Ascending aorta (tissue), 2 donors: ENCODE measurements at places on chromosomes 3 and 15. TPM values are rescaled to one million over a fixed set of nuclear protein-coding genes. Genes with fewer than 3 reads are reported as not detected.

DNA sequence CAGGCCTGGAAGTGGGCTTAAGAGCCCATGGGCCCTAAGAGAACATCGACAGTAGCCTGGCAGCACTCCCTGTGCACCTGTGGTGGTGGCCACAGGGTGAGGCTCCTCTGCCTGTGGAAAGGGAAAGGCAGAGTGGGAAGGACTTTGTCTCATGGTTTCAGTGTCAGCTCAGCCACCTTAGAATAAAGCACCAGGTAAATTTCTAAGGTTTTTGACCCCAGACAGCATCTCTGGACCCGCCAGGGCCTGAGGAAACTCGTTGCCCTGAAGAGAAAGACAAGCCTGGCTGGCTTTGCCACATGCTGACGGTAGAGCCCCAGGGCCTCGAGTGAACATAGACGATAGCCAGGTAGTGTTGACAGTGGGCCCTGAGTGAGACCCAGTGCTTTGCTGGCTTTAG, 22.1 kb downstream of the GOLGA6A start:
- H3K27me3 ChIP-seq: no peaks in the 10 kb centered on the region
- H3K4me3 ChIP-seq: no peak overlapping the region
- H3K4me1 ChIP-seq: no peaks in the 10 kb centered on the region
- no peaks in the 10 kb centered on the region for H3K36me3 ChIP-seq
- H3K27ac ChIP-seq: no peak overlapping the region

DNA sequence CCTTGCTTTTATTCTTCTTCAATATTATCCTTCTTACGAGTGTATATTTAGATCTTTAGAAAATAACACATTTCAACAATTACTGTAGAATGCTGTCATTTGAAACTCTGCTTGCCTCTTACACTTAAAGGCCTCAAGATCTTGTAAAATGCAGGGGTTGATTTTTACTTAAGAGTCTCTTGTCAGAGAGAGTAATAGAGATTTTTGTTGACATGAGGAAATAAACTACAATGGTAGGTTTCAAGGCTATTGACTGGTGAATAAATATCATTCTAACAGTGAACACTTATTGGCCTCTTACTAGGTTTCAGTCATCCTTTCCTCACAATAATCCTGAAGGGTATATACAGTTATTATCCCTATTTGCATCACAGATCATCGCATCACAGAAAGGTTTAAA, 344.6 kb downstream of the GBE1 start:
- H3K27ac ChIP-seq: no peak overlapping the region
- no peak overlapping the region for H3K4me3 ChIP-seq
- no peaks in the 10 kb centered on the region for H3K36me3 ChIP-seq

DAPK2 gene
- 2.4 TPM for total RNA-seq

GRCh38 chr3:189869165-189869564, 238.0 kb downstream of the TP63 start:
- H3K36me3 ChIP-seq: no peaks in the 10 kb centered on the region
- H3K4me1 ChIP-seq: no peaks in the 10 kb centered on the region
- H3K4me3 ChIP-seq: no peak overlapping the region
- no peak for DNase-seq

UBP1 gene
- total RNA-seq: 55.8 TPM

- no peaks in the 10 kb centered on the region for H3K27me3 ChIP-seq
- H3K27ac ChIP-seq: peak overlapping the region; percentile 83
- DNase-seq: no peak
- H3K36me3 ChIP-seq: no peaks in the 10 kb centered on the region
- H3K4me3 ChIP-seq: peak overlapping the region; percentile 61
These were observed 39.5 kb upstream of the MGA start for GRCh38 chr15:41620536-41621199.

- H3K36me3 ChIP-seq: no peaks in the 10 kb centered on the region
- H3K27me3 ChIP-seq: no peaks in the 10 kb centered on the region
- peak; percentile 96 for DNase-seq
- peak overlapping the region; percentile 97 for H3K27ac ChIP-seq
- H3K4me1 ChIP-seq: peaks cover 2% of the 10 kb centered on the region
- H3K4me3 ChIP-seq: peak overlapping the region; percentile 77
These were observed 4.0 kb upstream of the SIN3A start for GRCh38 chr15:75455424-75455981.

GRCh38 chr3:5011555-5012256, 32.5 kb downstream of the BHLHE40 start:
- no peaks in the 10 kb centered on the region for H3K36me3 ChIP-seq
- H3K27me3 ChIP-seq: no peaks in the 10 kb centered on the region
- no peaks in the 10 kb centered on the region for H3K4me1 ChIP-seq
- H3K27ac ChIP-seq: no peak overlapping the region

GRCh38 chr15:100596792-100597191, 5.2 kb downstream of the LINS1 start:
- no peak overlapping the region for H3K27ac ChIP-seq
- no peak overlapping the region for H3K4me3 ChIP-seq
- H3K27me3 ChIP-seq: no peaks in the 10 kb centered on the region
- H3K36me3 ChIP-seq: no peaks in the 10 kb centered on the region

- no peak overlapping the region for H3K4me3 ChIP-seq
- H3K27ac ChIP-seq: no peak overlapping the region
- H3K4me1 ChIP-seq: no peaks in the 10 kb centered on the region
These were observed 14.6 kb upstream of the PPP2R3A start for GRCh38 chr3:135950941-135951340.

GRCh38 chr15:49650676-49651075, 29.8 kb downstream of the DTWD1 start:
- H3K36me3 ChIP-seq: no peaks in the 10 kb centered on the region
- no peak for DNase-seq
- H3K4me3 ChIP-seq: no peak overlapping the region
- no peak overlapping the region for H3K27ac ChIP-seq
- H3K4me1 ChIP-seq: peaks cover 7% of the 10 kb centered on the region
- H3K27me3 ChIP-seq: no peaks in the 10 kb centered on the region

PRSS50 gene
- not detected for total RNA-seq

DNA sequence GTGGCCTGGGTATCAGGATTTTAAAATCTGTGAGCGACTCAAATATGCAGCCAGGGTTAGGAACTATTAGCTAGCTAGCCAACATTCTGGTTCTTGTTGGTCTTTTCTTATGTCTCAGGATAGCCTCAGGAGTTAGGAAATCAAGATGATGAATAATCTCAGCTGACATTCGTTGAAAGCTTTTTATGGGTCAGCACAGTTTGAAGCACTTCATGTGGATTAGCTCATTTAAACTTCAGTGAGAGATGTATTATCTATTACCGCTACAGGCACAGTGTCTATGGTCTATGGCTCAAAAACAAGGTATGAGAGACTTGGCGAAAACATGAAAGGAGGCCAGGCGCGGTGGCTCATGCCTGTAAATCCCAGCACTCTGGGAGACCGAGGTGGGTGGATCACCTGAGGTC, 187.5 kb upstream of the THRB start:
- no peak for DNase-seq
- no peaks in the 10 kb centered on the region for H3K36me3 ChIP-seq
- no peak overlapping the region for H3K4me3 ChIP-seq
- H3K27ac ChIP-seq: peak overlapping the region; percentile 17
- H3K27me3 ChIP-seq: no peaks in the 10 kb centered on the region

DNA sequence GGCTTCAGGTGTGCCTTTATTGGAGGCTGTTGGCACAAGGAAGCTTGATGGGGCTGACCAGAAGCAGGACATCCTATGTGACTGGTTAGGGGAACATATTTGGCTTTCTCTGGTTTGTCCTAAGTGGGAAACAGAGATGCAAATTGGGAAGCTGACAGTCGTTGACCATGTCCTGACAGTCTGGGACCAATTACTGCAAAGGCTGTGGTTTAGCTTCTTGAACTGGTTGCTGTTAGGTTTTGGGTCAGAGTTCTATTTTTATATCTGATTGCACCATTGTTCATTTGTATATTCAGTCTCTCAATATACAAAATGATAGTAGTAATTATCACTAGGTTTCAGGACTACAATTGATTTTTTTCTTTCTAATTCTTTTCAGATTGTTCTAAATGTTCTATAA, 36.8 kb downstream of the SNTN start:
- no peak overlapping the region for H3K27ac ChIP-seq
- no peak overlapping the region for H3K4me3 ChIP-seq
- H3K4me1 ChIP-seq: no peaks in the 10 kb centered on the region
- no peaks in the 10 kb centered on the region for H3K27me3 ChIP-seq
- no peaks in the 10 kb centered on the region for H3K36me3 ChIP-seq

- no peaks in the 10 kb centered on the region for H3K27me3 ChIP-seq
- H3K4me1 ChIP-seq: no peaks in the 10 kb centered on the region
- H3K4me3 ChIP-seq: no peak overlapping the region
- DNase-seq: no peak
- H3K27ac ChIP-seq: no peak overlapping the region
- H3K36me3 ChIP-seq: no peaks in the 10 kb centered on the region
These were observed 198.2 kb downstream of the SSR3 start for GRCh38 chr3:156356537-156357363.

- H3K27ac ChIP-seq: no peak overlapping the region
- peaks cover 29% of the 10 kb centered on the region for H3K36me3 ChIP-seq
- H3K4me1 ChIP-seq: no peaks in the 10 kb centered on the region
- H3K4me3 ChIP-seq: no peak overlapping the region
- DNase-seq: no peak
- no peaks in the 10 kb centered on the region for H3K27me3 ChIP-seq
These were observed 11.6 kb upstream of the HGD start for GRCh38 chr3:120693439-120694171.

GRCh38 chr15:35448294-35448693, 97.7 kb downstream of the DPH6 start:
- no peaks in the 10 kb centered on the region for H3K27me3 ChIP-seq
- H3K36me3 ChIP-seq: no peaks in the 10 kb centered on the region
- H3K4me1 ChIP-seq: no peaks in the 10 kb centered on the region
- no peak overlapping the region for H3K4me3 ChIP-seq

CORO2B gene
- 11.0 TPM for total RNA-seq

DNA sequence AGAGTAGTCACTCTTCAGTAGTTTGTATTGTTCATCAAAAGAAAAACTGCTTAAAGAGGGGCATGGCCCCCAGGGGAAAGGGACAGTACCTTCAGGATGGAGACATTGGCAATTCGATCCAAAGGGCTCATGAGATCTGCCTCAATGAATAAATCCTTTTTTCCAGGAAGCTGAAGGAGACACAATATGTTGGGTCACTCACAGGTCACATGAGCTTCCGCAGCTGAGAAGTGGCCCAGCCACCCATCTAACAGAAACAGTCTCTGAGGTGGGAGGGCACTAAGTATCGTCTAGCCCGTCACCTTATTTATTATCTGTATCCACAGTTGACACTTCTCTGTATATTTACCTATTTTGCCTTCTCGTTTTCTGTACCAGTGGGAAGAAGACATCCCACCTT, 4.7 kb downstream of the VPS33B start:
- H3K27me3 ChIP-seq: no peaks in the 10 kb centered on the region
- no peaks in the 10 kb centered on the region for H3K4me1 ChIP-seq
- H3K27ac ChIP-seq: no peak overlapping the region
- no peak overlapping the region for H3K4me3 ChIP-seq
- DNase-seq: no peak
- peaks cover 17% of the 10 kb centered on the region for H3K36me3 ChIP-seq

GRCh38 chr15:48358229-48359152, 27.3 kb downstream of the DUT start:
- DNase-seq: no peak
- no peaks in the 10 kb centered on the region for H3K36me3 ChIP-seq
- H3K4me3 ChIP-seq: peak overlapping the region; percentile 17
- no peaks in the 10 kb centered on the region for H3K4me1 ChIP-seq
- no peaks in the 10 kb centered on the region for H3K27me3 ChIP-seq

CD86 gene
- total RNA-seq: not detected
